ENCODE measurements at places on chromosomes 1 and 21. TPM values are rescaled to one million over a fixed set of nuclear protein-coding genes. Genes with fewer than 3 reads are reported as not detected.

DNA sequence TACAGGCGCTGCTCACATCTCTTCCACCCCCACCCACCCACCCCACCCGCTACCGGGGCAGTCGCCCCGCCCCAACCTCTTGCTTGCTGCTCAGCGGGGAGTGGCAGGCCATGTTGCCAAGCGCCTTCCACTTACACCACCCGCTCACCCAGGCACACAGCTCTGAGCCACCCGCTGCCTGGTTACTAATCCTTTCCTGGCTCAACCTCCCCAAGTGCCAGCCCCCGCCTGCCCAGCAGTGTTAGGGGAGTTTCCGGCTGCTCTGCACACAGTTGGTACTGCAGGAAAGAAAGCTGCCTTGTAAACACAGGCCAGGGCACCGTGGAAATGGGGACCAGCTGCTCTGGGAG lies 56.2 kb downstream of the LACTBL1 start:
- DNase-seq = no peak

DNA sequence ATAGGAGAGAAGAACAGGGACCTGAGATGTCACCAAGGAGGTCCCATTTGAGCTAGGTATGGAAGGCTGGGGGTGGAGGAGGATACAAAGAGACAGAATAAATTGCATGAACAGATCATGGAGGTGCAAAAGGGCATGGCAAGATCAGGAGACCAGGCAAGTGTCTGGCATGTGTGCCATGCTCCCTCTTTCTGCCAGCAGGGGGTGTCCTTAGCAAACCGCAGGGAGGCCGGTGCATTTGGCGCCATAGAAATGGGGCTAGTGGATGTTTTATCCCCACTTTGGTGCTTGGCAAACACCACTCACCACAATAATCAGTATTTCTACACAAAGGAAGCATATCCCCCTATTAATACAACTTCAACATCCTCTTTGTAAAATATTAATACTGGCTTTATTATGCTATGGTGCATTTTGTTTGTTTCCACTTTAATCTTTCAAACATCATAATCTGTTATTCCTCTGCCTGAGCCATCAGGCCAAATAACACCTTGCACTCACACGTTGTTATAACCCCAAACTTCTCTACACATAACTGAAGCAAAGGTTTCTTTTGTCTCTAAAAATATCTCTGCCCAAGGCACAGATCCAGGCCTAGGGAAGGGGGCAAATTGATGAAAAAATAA lies 25.9 kb downstream of the S100A6 start:
- DNase-seq = no peak

DNA sequence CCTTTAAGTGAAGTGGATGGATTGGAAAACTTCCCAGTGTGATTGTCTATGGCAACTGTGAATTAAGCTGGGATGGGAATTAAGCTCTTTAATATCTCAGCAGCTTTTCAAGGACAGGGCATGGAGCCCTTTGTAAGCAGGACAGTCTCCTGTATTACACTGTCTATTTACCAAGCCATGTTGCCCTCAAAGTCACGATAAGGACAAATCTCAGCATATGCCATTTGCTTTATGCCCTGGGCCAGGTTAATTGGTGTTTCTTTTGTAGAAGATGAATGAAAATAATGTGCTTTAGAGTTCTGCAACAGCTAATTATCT lies 17.6 kb downstream of the UTP25 start:
- no peak for DNase-seq

DNA sequence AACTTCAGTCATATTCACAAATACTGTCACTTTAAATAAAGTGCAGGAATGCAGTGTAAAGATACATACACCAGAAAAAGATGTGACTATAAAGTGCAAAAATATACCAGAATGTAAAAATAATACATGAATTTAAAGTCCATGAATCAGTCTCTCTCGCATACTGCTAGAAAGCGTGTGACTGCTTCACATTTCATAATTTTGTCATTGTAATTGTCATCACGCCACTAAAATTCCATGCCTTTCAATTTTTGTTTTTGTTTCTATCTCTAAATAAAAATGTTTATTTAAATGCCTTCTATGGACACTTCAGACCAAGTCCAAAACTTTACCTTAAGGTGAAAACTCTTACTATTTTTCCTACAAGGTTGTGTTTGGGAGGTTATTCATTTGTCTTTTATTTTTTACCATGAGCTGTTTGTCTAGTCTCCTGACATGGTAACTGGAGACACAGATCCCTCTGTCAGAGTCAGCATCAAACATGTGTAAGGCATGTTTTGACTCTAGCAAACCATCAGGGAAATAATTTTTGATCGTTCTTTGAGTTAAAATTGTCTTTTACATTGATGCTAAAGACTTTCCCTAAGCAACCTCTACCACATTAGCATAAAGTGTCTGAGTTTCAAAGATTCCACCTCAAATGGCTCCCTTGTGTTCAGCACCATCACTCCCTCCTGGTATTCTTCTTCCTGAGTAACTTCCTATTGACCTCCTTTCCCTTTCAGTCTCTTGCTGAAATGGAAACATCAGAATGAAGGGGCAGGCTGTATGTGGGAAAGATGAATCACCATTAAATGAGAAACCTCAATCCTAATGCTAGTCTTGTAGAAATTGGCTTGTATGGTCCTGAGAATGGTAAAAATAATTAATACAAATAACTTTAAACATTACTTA lies 14.0 kb upstream of the AIM2 start:
- DNase-seq = no peak

GRCh38 chr1:39539252-39539790 lies 37.3 kb downstream of the PABPC4 start:
- DNase-seq = no peak

Gene MCOLN2
- 0.90 TPM for total RNA-seq

Gene HSD3B1
- total RNA-seq = not detected

Gene NID1
- 158 TPM for total RNA-seq

All from urinary bladder (tissue), 4 donors.